ENCODE measurements at places on chromosomes 2 and 18. TPM values are rescaled to one million over a fixed set of nuclear protein-coding genes. Genes with fewer than 3 reads are reported as not detected.

DNA sequence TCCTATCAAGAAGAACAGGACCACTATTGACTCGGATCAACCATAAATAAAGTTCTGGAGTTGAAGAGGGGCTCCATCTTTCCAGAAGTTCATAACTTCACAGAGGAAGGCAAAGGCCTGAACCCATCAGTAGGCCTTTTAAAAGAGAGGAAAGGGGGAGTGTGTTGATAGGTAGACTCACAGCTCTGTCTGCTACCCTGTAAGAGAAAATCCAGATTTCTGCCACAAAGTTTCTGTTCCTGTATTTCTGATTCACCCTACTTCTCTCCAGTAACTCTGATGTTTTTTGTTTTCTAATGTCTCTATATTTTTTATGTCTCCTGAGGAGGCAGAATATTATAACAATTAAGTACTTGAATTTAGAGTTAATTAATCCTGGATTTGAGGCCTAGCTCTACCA, 564.0 kb downstream of the TNS1 start:
- DNase-seq = no peak

- no peak for DNase-seq
Observed at GRCh38 chr2:181396256-181397123, 60.7 kb upstream of the ITGA4 start.

- DNase-seq = no peak
Observed at GRCh38 chr2:202193305-202193704, 45.1 kb downstream of the SUMO1 start.

- no peak for DNase-seq
Observed at GRCh38 chr2:52805901-52806410, 961.6 kb upstream of the CHAC2 start.

- no peak for DNase-seq
Observed at GRCh38 chr2:68925295-68925896, 27.3 kb downstream of the GKN2 start.

DNA sequence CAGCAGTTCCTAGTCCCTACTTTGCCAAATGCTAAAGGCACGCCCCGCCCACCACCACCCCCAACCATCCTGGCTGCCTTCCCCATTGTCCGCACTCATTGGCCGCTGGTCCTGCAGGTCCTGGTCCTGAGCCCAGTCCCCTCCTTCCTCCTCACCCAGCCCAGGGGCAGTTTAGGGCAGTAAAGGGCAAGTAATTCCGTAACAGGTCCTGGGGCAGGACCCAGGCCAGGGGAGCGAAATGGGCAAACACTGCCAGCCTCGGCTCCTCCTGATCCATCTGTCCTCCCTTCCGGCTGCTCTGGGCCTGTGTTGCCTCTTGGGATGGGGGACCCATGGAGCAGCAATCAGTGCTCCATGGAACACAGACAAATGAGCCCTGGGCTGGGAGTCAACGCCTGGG, 6.1 kb downstream of the ADCY3 start:
- DNase-seq = no peak

DNA sequence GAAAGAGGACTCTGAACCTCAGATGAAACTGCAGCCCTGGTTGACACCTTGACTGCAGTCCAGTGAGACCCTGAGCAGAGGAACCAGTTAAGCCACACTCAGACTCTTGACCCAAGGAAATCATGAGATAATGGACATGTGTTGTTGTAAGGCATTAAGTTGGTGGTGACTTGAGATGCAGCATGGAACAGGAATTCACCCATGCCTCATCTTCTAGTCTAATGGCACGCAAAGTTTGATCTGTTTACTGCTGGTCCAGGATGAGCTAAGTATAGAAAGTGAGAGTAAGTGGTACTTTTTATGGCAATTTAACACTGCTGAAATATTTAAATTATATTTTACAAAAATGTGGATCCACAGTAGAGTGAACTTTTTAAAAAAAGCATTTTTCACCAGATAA, 51.3 kb upstream of the LTBP1 start:
- DNase-seq = no peak

DNA sequence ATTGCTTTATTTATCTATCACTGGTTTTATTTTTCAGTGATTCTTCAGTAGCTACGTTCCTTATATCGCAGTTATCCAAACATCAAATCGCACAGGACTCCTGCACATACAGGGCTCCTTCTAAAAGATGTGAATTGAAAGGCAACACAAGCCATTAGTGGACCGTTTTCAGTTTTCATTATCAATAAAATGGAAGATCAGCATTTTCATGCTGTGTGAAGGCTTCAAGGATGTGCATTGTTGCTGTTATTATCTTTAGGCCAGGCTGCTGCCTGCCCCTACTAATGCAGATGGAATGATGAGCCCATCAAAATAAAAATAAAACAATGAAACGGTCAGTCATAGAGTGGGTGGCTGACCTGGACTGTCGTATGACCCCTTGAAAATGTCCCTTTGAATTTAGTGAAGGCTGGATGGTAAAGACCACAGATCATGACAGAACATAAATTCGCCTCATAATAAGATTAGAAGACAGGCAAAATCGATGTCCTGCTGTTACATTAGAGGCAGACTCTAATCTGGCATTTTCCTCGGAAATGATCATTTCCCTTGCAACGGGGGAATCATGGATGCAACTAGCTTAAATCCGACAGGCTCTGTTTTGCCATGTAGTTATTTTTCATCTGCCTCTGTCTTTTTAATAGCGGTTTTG, 32.9 kb downstream of the ITGB6 start:
- no peak for DNase-seq

- DNase-seq = no peak
Observed at GRCh38 chr2:148161909-148162435, 141.1 kb downstream of the MBD5 start.

DNA sequence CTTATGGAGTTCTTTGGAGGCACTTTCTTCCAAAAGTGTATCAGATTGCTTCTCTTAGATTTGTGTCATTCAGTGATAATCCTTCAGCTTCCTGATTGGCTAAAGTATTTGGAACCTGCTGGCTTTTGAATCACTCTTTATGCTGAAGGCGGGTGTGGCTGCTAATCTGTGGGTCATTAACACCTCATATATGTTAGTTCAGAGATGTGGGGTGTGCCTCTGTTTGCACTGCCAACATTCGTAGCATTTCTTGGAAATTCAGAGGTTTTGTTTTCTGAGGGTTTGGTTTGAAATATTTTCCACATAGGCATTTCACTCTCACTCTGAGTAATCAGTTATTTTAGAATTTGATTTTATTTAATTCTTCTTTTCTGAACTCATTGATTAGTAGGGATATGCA, 1604.4 kb upstream of the ACVR2A start:
- no peak for DNase-seq

DNA sequence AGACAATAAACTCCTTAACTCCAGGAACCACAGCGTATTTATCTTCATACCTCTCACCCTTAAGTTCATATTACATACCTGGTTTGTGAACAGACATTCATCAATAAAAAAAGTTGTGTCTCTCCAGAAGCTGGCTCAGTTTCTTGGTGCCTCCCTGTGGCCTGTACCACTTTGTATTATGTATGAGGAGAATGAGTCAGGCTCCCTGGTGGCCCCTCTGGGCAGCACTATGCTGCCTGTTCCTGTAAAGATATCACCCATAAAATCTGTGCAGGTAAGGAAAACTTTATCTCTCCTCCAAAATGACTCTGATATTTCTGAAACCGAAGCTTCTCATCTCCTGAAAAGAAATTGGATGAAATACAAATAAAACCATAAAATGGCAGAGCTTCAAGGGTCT, 198.4 kb upstream of the NT5C1B start:
- DNase-seq = no peak

- DNase-seq = no peak
Observed at GRCh38 chr18:49456794-49457193, 3.7 kb downstream of the DYM start.

GRCh38 chr2:134572314-134573084, 146.3 kb downstream of the TMEM163 start:
- DNase-seq = no peak

- no peak for DNase-seq
Observed at GRCh38 chr2:99545066-99545465, 55.2 kb upstream of the REV1 start.

GRCh38 chr2:159285433-159285832, 1.1 kb downstream of the WDSUB1 start:
- no peak for DNase-seq

GRCh38 chr2:188449561-188449960, 157.9 kb downstream of the GULP1 start:
- no peak for DNase-seq

DNA sequence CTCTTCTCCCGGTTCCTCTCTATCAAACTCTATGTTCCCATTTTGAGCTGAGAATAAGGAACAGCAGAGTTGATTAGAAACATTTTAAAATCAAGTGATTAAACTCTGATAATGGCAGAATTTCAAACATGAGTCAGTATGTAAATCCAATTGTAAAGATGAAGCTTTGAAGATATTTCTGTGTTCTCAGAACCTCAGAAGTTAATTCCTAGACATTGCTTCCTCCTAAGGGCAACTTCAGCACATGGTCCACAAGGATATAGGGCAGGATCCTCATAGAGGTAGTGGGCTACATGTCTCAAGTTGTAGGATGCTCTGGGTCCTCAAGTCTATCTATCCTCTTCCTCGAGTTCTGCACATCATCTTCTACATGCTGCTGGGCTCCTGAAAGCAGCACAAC, 46.3 kb downstream of the QPCT start:
- no peak for DNase-seq

- no peak for DNase-seq
Observed at GRCh38 chr2:138507267-138507666, 5.7 kb downstream of the SPOPL start.

GRCh38 chr2:58135861-58136260, 89.3 kb downstream of the VRK2 start:
- DNase-seq = no peak

DNA sequence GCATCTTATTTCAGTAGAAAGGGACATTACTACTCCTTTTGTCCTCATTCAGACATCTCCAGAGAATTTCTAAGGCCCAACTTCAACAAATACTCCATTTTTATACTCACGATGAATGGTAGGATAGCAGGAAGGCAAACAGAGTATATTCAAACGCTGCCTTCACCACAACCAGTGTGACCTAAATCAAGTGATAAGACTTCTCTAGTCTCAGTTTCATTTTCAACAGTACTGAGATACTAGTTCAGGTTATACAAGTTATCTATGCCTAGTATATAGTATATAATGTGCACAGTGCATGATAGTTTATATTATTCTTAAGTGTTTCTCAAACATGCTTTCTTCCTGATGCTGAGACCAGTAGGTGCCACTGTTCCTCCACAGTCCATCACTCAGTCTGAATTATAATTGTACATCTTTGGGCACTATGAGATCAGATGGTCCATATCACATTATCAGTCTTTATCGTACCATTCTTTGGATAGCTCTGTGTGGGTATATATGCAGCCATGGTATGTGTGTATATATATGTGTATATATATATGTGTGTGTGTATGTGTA, 66.3 kb upstream of the RPE start:
- DNase-seq = no peak

DNA sequence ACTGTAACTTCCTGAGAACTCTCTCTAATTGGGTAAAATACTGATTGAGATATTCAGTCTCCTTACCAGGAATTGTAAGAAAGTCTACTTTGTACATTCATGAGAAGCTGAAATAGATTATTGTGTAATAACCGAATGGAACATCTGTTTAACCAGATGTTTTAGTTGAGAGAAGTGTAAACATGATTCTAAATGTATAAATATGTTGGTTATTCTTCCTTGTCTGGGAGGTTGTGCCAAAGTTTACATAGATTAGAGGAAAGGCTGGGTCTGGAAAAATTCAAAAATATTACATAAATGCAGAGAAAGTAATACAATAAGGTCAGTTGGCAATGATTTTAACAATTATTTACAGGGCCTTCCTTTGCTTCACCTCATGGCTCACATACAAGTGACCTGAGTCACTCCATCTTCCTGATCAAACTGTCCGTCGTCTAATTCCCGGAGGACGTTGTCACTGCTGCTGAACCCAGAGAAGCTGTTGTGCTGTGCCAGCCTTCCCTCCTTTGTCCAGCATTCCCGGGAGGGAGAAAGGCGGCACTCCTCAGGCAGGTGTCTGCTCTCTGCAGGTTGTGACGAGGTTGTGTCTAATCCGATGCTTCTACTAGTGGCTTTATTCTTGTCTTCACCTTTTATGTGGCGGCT, 55.9 kb downstream of the MOB4 start:
- DNase-seq = no peak

- no peak for DNase-seq
Observed at GRCh38 chr2:85795331-85796045, 41.7 kb downstream of the ATOH8 start.

- no peak for DNase-seq
Observed at GRCh38 chr2:211070547-211070946, 514.1 kb downstream of the CPS1 start.

DNA sequence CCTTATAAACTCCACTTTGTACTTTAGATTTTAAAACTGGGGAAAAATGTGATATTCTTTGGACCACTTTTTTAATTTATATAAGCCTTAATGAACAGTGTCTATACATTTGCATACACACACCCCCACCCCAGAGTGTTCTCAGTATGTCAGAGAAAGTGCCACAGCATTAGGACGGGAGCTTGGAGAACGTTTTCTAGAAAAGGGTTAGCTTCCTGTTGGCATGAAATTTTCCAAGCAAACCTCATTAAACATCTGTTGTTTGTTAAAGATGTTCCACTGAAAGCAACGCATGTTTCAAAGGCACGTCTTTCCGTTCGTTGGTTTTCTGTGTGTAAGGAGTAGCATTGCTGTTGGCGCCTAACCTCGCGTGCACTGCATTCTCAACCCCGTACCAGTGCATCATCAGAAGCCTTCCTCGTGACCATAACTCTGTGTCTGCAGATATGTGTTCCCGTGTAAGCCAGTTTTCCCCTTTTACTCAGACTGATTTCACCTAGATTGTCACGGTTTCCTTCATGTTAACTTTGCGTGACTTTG, 228.5 kb downstream of the ALPK2 start:
- DNase-seq = no peak

GRCh38 chr2:68375582-68375981, 10.5 kb downstream of the PLEK start:
- DNase-seq = no peak

DNA sequence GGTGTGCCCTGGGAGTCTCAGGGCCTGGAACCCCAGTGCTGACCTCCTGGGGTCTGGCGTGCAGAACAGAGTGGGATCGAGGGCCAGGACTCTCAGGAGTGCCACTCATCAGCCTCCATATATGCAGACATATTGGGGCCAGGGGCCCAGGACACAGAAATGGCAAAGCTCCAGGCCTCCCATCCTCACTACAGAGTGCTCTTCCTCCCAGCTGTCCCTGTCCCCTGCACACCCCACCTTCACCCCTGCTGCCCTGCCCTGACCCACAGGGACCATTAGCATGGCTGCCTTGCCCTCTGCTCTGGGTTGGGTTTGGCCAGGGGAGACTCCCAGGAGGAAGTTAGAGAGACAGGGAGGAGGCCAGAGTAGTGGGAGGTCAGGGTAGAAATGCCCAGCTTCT, 2.8 kb downstream of the TEX51 start:
- no peak for DNase-seq

Gene NEU2
- not detected for total RNA-seq

Gene C2orf78
- not detected for total RNA-seq

Gene FRZB
- total RNA-seq = not detected

Gene CERKL
- not detected for total RNA-seq

Gene HEATR5B
- total RNA-seq = 24.3 TPM

Gene PTPRM
- total RNA-seq = 6.6 TPM

Gene HNMT
- 0.57 TPM for total RNA-seq

Gene TBR1
- total RNA-seq = not detected

Gene TSPYL6
- not detected for total RNA-seq

Gene CHRNG
- total RNA-seq = not detected

Gene TUBA3E
- not detected for total RNA-seq
